ENCODE measurements at places on chromosomes 13 and 19. TPM values are rescaled to one million over a fixed set of nuclear protein-coding genes. Genes with fewer than 3 reads are reported as not detected.

Gene CYP4F12
- not detected for total RNA-seq

Gene MBD3L3
- not detected for total RNA-seq

DNA sequence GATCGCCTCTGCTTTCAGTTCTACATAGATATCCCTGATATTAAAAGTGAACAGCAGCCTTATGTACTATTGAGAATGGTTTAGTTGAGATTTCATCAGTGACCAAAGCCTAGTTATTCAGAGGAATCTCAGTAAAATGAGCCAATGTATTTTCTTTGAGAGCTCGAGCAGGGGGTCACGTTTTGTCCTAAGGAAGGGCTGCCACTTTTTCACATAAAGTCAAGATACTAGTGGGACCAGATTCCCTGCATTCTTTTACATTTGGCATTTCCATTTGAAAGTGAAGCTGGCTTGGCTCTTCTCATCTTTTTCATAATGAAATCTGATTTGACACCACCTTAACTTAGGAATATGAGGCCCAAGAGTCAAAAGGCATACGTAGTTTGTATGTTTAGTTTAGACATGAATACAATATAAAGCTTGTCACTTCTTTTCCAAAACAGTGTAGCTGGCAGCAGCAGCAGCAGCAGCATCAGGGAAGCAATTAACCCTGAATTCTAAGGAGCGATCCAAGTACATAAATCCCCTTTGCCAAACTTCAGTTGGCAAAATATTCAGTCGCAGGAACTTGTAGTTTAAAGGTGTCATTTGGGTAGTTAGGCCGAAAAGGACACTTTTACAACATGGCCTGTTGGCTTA is 1752.2 kb upstream of the PCDH20 start:
- no peak for DNase-seq

- peak; percentile 75 for DNase-seq
These were observed 16.1 kb upstream of the SPART start for GRCh38 chr13:36362251-36362650.

- DNase-seq, result no peak
These were observed 8.8 kb upstream of the ZNF541 start for GRCh38 chr19:47581605-47582319.

- no peak for DNase-seq
These were observed 6.0 kb downstream of the TMIGD2 start for GRCh38 chr19:4295972-4296771.

- DNase-seq, result no peak
These were observed 284.1 kb downstream of the ITGBL1 start for GRCh38 chr13:101736566-101736965.

DNA sequence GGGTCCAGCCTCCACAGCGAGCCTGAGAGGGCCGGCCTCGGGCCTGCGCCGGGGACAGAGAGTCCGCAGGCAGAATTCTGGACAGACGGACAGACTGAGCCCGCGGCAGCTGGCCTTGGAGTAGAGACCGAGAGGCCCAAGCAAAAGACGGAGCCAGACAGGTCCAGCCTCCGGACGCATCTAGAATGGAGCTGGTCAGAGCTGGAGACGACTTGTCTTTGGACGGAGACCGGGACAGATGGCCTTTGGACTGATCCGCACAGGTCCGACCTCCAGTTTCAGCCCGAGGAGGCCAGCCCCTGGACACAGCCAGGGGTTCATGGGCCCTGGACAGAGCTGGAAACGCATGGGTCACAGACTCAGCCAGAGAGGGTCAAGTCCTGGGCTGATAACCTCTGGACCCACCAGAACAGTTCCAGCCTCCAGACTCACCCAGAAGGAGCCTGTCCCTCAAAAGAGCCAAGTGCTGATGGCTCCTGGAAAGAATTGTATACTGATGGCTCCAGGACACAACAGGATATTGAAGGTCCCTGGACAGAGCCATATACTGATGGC is 490 bp downstream of the ITPKC start:
- no peak for DNase-seq

GRCh38 chr13:90485436-90485835 is 862.1 kb upstream of the MIR17HG start:
- DNase-seq, result peak; percentile 75

Measured in cardiac muscle cell (in vitro differentiated cells and primary cell).